ENCODE measurements at places on chromosomes 3 and 15.

DNA sequence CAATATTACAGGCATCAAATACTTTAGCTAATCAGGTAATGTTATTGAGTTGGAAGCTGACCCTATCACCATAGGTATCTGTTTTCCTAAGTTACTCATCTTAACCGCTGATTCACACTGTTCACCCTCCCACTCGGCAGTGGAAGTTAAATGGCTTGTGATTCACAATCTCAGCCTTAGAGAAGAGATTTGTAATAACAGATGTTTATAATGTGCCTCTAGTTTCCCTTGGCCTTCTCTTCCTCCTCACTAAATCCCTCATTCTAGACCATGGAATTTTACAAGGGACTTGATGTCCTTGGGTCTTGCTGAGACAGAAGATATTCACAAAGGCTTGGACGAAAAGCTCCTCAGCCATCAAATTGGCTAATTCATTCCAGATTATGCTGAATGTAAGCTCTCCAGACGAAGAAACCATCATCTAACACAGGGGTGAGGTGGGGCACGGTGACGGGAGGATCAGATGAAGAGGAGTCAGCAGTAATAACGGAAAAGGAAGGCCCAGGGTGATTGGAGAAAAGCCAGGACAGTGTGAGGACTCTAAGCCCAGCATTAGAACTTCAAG is 931.7 kb downstream of the MCTP2 start:
- no peak for DNase-seq

DNA sequence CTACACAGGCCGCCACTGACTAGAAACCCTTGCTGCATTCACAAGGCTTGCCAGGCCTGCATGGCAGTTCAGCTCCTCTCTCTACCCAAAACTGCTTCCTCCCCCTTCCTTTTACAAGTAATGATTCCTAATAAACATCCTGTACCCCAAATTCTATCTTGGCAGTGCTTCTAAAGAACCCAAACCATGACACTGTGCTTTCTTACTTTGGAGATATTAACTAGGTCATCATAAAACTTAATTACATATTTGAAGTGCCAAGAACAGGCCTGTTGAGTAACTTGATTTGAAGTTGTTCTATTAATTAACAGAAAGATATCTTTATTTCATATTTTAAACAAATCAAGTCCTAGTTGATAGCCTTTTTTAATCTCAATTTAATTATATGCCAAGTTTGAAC is 88.4 kb downstream of the THBS1 start:
- no peak for DNase-seq

DNA sequence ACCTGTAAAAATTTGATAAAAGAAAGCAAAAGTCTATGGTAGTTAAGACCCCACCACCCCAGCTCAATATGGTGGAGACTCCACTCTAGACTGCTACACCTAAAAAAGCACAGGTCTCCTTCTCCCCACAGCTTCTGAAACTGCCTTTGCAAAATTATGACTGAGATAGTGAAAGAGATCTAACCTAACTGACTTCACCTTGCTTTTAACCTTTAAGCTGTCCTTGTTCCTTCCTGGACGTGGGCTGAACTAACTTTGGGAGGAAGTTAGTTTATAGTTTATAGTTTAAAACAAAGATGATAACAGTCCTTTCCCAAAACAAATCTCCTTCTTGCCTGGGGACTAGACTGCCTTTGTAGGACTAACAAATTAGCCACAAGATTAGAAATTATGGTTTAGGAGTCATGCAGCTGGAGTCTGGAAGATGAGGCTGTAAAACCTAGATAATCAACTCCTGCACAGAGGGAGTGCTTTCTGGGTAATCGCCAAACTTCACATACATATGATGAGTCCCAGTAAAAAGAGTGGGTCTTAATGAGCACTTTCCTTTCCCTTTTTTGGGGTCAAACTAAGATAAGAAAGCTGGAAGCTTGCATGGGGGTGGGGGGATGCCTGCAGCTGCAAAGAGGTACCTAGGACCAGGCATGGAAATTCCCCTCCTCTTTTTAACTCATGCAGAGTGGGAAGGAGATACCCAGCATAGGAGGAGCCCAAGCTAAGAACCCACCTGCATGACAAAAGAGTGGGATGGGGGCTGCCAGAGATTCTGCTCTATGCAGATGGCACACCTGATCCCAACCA is 17.5 kb downstream of the CCR8 start:
- DNase-seq: no peak

DNA sequence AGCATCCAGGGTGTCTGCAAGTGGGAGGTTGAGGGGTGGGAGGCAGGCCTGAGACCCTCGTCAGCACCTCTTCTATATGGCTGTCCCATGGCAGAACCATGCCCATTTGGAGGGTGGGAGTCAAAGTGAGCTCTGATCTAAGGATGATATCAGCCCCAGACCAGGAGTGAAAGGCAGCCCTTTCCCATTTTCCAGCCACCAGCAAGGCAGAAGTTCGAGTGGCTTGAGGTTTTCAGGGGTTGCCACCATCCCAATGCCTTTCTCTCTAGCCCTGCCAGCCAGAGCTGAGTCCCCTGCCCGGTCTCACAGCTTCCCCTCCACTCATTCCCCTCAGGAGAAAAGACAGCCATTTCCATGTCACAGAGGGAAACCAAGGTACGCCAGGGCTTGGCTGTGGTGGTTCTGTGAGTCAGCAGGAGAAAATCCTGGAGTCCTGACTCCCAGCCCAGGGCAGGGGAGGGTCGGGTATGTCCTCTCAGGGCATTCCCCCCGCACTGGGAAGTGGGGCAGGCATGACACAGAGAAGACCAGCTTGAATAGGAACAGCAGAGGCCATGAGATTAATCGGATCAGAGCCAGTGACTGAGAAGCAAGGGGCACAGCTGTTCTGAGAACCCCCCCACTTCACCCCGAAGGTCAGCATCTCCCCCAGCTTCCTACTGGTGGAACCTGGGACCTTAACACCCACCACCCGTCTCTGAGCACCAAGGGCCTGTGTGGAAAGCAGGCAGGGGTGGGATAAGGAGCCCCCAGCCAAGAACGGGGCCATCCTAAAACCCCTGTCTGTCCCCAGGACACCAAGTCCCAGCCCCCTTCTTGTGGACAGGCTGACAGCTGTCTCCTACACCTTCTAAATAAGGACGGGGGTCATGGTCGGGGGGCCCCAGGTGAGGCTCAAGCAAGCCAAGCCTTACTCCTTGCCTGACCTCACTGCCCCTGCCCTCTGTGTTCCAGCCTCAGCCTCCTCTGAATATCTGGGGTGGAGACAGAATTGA is 965 bp upstream of the SLC38A3 start:
- no peak for DNase-seq

DNA sequence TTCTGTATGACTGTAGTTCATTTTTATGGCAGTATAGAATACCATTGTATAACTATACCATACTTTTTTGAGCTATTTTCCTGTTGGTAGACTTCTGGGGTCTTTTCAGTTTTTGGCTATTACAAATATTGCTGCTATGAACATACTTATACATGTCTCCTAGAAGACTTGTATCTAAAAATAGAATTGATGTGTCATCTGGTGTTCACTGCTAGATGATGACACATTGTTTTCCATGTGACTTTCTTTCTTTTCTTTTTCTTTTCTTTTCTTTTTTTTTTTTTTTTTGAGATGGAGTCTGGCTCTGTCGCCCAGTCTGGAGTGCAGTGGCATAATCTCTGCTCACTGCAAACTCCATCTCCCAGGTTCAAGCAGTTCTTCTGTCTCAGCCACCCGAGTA is 69.8 kb downstream of the SH3GL3 start:
- DNase-seq: no peak

GRCh38 chr15:32873284-32874114 is 155.7 kb downstream of the GREM1 start:
- no peak for DNase-seq

DNA sequence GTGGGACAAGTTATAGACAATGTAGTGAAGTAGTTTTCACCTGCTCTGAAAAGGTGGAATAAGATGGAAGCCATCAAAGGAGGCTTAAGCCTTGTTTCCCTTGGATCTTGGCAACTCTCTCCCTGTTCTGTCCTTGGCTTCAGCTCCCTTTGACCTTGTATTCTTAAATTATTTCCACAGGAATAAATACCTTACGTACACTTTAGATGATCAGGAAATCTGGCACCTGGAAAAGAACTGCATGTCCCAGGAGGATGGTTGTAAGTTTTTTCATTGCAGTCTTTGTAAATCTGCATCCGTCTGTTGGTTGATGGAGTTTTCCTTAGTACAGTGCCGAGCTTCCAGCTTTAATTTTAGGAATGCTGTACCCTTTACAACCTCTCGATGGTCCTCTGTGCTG is 11.8 kb downstream of the ST6GAL1 start:
- no peak for DNase-seq

Measured in activated naive CD4-positive, alpha-beta T cell treated with anti-CD3 and anti-CD28 coated beads, Interleukin-2, amount 50 U/mL, for 72 hours (primary cell).